Activated gamma-delta T cell treated with anti-CD3 and anti-CD28 coated beads, Interleukin-2, amount 50 U/mL, for 16 hours (primary cell): ENCODE measurements at places on chromosomes 7 and 10.

GRCh38 chr7:4799508-4800268 is 24.3 kb downstream of the AP5Z1 start:
- no peak for DNase-seq

DNA sequence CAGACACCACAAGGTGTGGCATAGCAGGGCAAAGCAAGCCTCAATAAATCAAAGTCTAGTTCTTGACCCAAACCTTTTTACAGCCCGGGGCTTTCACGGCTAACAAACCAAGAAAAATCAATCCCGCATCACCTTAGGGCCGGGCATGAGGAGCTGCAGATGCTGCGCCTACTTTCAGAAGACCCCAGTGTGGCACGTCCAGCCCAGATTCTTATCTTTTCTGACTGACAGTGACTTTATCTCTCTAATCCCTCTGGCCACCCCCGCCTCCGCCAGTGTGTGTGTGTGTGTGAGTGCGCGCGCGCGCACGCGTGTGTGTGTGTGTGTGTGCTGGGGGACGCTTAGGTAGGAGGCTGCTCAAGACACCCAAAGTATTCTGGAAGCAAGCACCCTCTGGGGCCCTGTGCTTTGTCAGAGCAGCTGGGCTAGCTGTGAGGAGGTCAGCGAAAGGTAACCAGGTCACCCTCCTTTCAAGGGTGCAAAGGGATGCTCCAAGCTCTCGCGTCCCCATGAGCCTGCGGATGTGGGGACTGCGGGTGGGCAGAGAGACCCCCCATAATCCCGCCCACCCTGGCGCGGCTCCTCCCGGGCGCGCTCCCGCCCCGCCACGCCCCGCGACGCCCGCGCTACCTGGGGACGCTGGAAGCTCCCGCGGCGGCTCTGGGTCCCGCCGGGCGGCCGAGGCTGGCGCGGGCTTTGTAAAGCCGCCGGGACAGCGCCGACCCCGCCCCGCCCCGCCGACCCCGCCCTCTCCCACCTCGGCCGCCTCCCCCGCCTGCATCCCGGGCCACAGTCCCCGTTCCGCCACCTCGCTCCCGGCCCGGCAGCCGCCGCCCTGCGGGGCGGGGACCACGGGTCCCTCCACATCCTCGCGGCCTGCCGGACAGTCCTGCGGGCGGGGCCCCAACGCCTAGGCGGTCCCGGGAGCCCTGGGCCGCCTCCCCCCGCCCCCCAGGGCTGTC is 57.1 kb upstream of the RHOBTB1 start:
- DNase-seq = no peak

GRCh38 chr7:139830292-139830691 is 1.2 kb downstream of the TBXAS1 start:
- DNase-seq = no peak

DNA sequence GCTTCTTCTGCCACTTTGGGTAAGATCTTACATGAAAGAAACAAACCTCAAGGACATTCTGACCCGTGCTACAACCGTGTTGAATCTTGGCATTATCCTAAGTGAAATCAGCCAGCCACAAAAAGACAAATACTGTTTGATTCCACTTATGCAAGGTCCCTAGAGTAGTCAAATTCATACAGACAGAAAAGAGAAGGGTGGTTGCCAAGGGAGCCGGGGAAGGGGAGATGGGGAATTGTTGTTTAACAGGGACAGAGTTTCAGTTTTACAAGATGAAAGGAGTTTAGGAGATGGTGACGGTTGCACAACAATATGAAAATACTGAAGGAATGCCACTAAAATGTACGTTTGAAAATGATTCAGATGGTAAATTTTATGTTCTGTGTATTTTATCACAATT is 12.2 kb upstream of the CLEC2L start:
- DNase-seq = no peak

DNA sequence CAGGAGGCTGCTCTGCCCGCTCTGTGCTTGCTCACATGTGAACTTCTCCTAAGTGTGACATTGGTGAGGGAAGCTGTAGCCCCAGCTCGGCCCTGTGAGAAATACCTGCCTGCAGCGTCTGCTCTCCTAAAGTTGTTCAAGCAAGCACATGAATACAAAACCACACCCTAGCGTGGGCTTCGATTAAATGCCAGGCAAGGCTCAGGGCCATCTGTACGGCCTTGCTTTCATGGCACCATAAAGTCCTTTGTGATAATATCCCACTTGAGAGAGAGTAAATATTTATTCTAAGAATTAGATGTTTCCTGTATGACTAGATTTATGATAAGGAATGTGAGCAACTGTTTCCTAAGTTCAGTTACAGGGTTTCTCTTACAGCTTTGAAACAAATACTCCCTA is 262.8 kb upstream of the KLF14 start:
- DNase-seq = no peak

GRCh38 chr10:79247373-79248137 is 99.7 kb upstream of the PPIF start:
- DNase-seq = no peak

GRCh38 chr10:119543814-119544642 is 1.5 kb upstream of the RGS10 start:
- DNase-seq = no peak

DNA sequence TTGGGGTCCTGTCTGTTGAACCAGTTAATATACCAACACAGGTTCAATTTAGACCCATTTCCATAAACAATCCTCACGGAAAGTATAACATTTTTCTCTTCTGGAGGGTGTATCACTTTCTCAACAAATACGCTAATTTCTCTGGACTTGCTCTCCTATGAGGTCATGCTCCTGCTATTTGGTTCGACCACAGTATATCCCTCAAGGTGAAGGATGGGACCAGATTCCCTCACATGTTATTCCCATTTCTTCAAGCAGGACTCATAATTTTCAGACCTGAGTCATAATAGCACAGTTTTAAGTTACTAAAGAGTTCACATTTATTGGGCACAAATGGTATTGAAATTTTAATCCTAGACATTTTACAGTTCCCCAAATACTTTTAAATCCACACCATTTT is 57.2 kb downstream of the ADAM12 start:
- DNase-seq = no peak

DNA sequence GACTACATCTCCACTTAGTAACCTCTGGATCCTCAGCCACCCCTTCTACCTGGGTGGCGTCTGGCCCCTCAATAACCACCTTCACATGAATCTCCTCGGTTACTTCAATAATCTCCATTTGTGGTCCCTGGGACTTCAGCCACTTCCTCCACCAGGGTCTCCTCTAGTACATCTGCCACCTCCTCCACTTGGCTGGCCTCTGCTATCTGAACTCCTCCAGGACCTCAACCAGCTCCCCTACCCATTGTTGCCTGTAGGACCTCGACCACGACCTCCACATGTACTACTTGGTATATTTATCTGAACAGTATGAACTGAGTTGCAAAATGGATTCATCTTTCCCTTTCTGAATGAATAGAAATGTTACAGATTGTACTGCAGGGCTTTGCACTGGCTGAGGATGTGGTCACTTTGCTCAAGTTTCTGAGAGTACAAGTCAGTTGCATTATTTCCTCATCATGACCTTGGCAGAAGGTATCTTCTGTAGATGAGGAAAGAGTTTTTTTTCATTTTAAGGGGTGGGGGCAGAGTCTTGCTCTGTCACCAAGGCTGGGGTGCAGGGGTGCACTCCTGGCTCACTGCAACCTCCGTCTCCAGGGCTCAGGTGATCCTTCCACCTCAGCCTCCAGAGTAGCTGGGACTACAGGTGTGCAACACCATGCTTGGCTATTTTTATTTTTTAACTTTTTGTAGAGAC is 36.0 kb downstream of the MAT1A start:
- DNase-seq = no peak

- no peak for DNase-seq
These were observed 328.7 kb downstream of the TCERG1L start for GRCh38 chr10:130982802-130983201.

DNA sequence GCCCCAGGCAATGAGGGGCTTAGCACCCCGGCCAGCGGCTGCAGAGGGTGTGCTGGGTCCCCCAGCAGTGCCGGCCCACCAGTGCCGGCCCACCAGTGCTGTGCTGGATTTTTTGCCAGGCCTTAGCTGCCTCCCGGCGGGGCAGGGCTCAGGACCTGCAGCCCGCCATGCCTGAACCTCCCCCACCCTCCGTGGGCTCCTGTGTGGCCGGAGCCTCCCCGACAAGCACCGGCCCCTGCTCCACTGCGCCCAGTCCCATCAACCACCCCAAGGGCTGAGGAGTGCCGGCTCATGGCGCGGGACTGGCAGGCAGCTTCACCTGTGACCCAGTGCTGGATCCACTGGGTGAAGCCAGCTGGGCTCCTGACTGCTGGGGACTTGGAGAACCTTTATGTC is 3.5 kb upstream of the ACSL5 start:
- no peak for DNase-seq

DNA sequence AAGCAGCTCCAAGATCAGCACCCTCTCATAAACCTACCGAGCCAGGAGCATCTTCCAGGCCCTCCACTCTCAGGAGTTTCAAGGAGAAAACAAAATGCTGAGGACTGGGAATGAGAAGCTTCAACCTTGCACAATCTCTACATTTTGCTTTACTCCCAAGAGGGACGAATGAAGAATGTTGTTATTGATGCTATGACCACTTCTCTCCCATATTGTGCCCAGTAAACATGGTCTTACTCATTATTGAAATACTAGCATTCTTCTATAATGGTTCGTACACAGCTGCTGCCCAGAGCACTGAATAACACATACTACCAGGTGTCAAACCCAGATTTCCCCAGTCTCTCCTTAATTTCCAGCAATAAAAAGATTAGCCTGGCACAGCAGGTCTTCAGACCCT is 63.4 kb upstream of the BET1 start:
- no peak for DNase-seq

GRCh38 chr7:128530855-128531104 is 54.2 kb downstream of the METTL2B start:
- DNase-seq = no peak

- no peak for DNase-seq
These were observed 17.4 kb downstream of the ZCWPW1 start for GRCh38 chr7:100411101-100411500.

DNA sequence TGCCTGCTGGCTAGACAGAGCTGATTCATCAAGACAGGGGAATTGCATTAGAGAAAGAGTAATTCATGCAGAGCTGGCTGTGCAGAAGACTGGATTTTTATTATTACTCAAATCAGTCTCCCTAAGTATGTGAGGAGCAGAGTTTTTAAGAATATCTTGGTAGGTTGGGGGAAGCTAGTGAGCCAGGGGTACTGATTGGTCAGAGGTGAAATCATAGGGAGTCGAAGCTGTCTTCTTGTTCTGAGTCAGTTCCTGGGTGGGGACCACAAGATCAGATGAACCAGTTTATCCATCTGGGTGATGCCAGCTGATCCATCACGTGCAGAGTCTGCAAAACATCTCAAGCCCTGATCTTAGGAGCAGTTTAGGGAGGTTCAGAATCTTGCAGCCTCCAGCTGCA is 39.8 kb downstream of the FOXI2 start:
- DNase-seq = no peak

DNA sequence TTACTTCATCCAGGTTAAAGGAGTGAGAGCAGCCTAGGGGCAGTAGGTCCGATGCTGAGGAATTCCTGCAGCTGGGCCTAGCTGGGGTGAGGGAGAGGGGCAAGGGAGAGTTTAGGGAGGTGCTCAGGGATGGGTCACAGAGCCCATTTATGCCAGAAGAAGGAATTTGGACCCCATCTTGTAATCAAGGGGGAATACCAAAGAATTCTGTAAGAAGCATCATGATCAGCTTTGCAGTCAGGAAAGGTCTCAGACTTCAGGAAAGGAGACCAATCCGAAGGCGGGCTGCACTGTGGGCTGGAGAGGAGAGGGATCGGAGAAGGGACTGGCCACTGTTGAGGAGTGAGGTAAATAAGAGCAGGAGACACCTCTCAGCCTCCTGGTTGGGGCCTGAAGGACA is 566.6 kb upstream of the MGMT start:
- DNase-seq = no peak

DNA sequence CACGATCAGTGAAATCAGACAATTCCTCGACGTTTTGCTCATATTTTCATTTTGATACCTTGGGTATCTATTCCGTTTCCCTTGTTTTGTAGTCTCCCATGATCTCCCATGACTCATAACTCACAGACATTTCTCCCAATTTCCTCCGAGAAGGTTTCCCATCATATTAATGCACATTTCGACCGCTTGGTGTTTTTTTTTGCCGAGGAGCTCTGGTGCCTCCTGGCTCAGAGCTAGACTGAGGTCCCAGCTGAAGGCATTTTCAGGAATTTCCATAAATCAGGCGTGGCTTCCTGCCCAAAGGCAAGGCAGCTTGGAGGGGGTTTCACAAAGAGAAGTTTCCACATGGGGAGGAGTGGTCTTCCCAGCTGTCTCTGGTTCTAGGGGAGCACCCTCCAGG is 148.2 kb upstream of the TNS3 start:
- DNase-seq = no peak

GRCh38 chr7:67729771-67730170 is 733.1 kb downstream of the TYW1 start:
- DNase-seq = no peak

- no peak for DNase-seq
These were observed 365.8 kb downstream of the FGFR2 start for GRCh38 chr10:121232494-121232893.

GRCh38 chr7:36999626-37000485 is 275.6 kb upstream of the AOAH start:
- no peak for DNase-seq

- DNase-seq = no peak
These were observed 127.5 kb upstream of the TNS3 start for GRCh38 chr7:47709451-47709850.

GRCh38 chr10:132187430-132188138 is 836 bp downstream of the DPYSL4 start:
- no peak for DNase-seq

- DNase-seq = no peak
These were observed 133.1 kb downstream of the TFPI2 start for GRCh38 chr7:93757426-93757825.

GRCh38 chr10:13221572-13221971 is 12.6 kb downstream of the UCMA start:
- no peak for DNase-seq

- DNase-seq = no peak
These were observed 316.6 kb downstream of the TYW1 start for GRCh38 chr7:67313213-67313612.

GRCh38 chr7:93374345-93374940 is 142.3 kb downstream of the VPS50 start:
- DNase-seq = no peak

DNA sequence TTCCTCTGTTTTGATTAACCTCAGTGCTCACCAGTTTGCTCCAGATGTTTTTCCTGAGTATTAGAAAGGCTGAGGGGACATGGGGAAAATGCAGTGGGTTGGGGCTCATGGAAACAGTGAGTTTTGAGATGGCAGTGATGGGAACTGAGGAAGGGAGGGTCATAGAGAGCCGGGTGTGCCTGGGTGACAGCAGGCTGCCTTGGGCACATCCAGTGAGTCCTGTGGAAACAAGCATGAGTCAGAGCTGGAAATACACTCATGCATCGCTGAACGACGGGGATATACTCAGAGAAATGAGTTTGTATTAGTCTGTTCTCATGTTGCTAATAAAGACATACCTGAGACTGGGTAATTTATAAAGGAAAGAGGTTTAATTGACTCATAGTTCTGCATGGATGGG is 202.2 kb downstream of the TMEM178B start:
- DNase-seq = no peak

- peak; percentile 47 for DNase-seq
These were observed 20.5 kb upstream of the RASGEF1A start for GRCh38 chr10:43287056-43288007.
